ENCODE measurements at places on chromosomes 1 and 21. TPM values are rescaled to one million over a fixed set of nuclear protein-coding genes. Genes with fewer than 3 reads are reported as not detected.

DNA sequence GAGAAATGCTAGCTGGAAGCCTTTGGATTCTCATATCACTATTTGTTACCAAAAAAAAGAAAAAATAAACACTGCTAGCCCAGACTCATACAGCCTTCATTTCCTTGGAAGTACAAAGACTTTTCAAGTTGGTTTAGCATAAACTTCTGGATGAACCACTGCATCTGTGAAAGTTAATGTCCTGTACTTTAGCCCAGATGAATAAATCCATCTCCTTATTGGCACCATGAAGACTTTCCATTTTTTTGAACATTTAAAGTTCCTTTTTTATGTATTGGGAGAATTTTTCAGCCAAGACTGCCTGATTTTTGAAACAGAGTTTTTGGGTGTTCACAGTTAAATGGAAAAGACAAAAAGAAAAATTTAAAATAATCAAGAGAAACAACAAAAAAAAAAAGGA, 184.0 kb upstream of the C1orf87 start:
- no peak overlapping the region for H3K4me3 ChIP-seq
- H3K36me3 ChIP-seq, result no peaks in the 10 kb centered on the region
- no peak overlapping the region for H3K27ac ChIP-seq
- H3K27me3 ChIP-seq, result no peaks in the 10 kb centered on the region
- DNase-seq, result no peak
- H3K4me1 ChIP-seq, result no peaks in the 10 kb centered on the region

DNA sequence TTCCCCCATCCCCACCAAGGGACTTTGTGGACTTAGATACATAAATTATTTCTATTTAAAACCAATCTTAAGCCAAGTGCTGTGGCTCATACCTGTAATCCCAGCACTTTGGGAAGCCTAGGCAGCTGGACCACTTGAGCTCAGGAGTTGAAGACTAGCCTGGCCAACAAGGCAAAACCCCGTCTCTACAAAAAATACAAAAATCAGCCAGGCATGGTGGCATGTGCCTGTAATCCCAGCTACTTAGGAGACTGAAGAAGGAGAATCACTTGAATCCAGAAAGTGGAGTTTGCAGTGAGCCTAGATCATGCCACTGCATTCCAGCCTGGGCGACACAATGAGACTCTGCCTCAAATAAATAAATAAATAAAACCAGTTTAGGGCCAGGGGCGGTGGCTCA, 4.5 kb upstream of the LAX1 start:
- no peak for DNase-seq
- no peak overlapping the region for H3K27ac ChIP-seq
- H3K27me3 ChIP-seq, result no peaks in the 10 kb centered on the region

DNA sequence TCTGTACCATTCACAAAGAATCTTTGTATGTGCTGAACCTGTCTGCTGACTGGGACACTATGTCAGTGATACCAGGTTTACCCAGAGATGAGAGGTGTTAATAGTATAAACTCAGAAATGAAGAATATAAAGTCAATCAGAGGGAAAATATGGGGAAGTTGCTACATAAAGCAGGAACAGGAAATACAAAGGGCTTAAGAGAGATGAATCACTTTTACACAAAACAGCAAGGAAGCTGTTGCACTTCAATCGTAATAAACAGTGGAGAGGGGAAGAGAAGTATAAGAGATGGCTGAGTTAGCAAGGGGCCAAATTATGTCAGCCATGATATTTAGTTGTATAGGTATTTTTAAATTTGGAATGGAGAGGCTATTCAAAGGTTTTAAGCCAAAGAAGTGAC, 890.2 kb upstream of the NCAM2 start:
- H3K4me1 ChIP-seq, result no peaks in the 10 kb centered on the region
- H3K36me3 ChIP-seq, result no peaks in the 10 kb centered on the region
- no peaks in the 10 kb centered on the region for H3K27me3 ChIP-seq
- no peak overlapping the region for H3K4me3 ChIP-seq

ANKRD65 gene
- total RNA-seq, result not detected

DNA sequence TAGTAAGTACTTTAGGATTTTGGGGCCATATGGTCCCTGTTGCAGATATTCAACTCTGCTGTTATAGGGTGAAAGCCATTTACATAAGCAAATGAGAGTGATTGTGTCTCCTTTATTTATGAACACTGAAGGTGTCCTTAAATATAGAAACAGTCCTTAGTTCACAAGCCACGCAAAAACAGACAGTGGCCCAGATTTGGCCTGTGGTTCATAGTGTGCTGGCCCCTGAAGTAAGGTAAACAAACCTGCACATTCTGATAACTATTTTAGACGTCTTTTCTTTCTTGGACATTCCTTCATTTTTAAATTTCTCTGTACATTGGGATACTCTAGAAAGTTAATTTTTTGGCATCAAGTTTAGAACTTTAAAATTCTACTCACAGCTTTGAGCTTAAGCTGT, 23.5 kb downstream of the RAP1A start:
- DNase-seq, result no peak
- no peak overlapping the region for H3K27ac ChIP-seq
- no peaks in the 10 kb centered on the region for H3K4me1 ChIP-seq
- H3K4me3 ChIP-seq, result no peak overlapping the region
- no peaks in the 10 kb centered on the region for H3K27me3 ChIP-seq

C8B gene
- total RNA-seq, result not detected

GRCh38 chr1:101190441-101190840, 46.4 kb upstream of the S1PR1 start:
- no peak for DNase-seq
- H3K4me3 ChIP-seq, result no peak overlapping the region
- no peak overlapping the region for H3K27ac ChIP-seq
- no peaks in the 10 kb centered on the region for H3K36me3 ChIP-seq
- no peaks in the 10 kb centered on the region for H3K27me3 ChIP-seq

DNA sequence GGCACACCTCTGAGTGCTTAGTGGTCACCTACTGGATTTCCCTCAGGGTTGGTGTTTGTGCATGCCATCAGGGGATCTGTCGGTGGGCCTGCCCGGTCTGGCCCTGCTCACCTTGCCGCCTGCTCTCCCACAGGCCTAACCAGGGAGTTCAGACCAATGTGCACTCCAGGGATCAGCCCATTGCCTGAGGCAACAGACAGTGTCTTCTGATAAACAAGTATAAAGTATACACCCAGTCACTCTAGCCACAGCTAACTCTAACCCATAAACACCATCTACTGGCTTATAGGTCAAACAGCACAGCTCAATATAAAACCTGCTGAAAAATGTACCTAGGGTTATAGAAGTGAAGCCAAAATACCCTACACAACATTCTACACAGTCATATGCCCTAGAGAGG, 1300.0 kb downstream of the PLA2G4A start:
- H3K27me3 ChIP-seq, result no peaks in the 10 kb centered on the region
- no peak for DNase-seq
- no peaks in the 10 kb centered on the region for H3K36me3 ChIP-seq
- H3K27ac ChIP-seq, result no peak overlapping the region
- no peak overlapping the region for H3K4me3 ChIP-seq
- H3K4me1 ChIP-seq, result no peaks in the 10 kb centered on the region

DNA sequence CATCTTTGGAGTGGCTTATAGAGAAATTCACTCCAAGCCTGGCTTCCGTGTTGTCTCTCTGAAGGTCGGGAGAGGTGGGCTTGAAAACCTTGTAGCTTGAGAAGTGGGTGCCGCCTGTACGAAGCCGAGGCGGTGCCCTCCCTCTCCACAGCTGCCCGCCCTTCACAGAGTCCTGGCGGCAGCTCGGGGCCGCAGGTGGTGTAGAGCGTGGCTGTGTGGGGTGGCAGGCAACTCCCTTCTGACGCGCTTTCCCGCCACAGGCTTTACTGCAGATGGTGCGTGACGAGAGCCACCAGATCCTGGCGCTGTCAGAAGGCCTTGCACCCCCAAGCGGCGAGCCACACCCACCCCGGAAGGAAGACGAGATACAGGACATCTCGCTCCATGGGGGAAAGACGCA, 33.1 kb upstream of the DIP2A start:
- no peak for DNase-seq
- peaks cover 16% of the 10 kb centered on the region for H3K4me1 ChIP-seq
- H3K36me3 ChIP-seq, result peaks cover 62% of the 10 kb centered on the region
- H3K4me3 ChIP-seq, result no peak overlapping the region
- H3K27me3 ChIP-seq, result no peaks in the 10 kb centered on the region
- H3K27ac ChIP-seq, result no peak overlapping the region

Data from K562 (cell line).